ENCODE measurements at places on chromosomes 7 and 10.
A peak's percentile ranks its signal among the peaks of the same experiment; 100 is the strongest.

DNA sequence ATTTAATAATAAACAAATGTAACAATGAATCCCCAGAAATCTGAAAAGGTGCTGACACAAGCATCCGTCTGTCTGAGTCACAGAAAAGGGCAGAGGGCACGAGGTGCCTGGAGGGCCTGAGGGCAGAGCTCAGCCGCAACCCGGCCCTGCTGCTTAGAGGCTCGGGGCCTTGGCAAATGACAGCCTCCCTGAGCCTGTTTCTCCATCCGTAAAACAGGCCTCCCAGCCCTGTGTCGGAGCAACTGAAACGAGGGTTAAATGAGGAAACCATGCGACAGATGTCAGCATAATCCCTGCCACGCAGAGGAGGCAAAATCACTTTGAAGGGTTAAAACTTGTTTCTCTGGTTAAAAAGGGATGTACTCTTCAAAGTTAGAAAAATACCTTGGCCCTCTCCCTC lies 24.9 kb downstream of the NUDT1 start:
- peak; percentile 56 for DNase-seq

DNA sequence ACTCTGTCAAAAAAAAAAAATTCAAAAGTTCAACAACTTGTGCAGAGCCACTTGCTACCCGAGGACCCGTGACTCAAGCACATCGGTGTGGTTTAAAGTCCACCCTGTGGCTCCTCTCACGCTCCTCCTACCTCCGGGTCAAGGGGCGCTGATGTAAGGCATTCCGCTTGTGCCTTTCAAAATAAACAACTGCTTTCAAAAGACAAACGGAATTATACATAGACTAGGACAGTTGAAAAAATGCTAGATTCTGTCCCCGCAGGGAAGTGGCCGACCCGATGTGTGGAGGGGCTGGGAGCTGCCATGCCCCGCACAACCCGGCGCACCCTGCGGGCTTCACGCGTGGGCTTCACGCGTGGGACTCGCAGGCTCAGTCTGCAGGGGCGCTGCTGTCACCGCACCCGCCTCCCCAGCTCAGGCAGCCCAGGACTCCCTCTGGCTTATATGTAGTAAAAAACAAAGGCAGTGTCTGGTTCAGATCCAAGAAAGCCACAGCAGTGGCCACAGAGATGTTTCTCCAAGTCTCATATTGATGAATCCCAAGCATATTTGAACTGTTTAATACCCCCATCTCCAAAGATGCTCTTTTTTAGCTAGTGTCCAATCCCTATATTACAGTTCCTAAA lies 239.7 kb upstream of the INHBA start:
- DNase-seq: no peak

DNA sequence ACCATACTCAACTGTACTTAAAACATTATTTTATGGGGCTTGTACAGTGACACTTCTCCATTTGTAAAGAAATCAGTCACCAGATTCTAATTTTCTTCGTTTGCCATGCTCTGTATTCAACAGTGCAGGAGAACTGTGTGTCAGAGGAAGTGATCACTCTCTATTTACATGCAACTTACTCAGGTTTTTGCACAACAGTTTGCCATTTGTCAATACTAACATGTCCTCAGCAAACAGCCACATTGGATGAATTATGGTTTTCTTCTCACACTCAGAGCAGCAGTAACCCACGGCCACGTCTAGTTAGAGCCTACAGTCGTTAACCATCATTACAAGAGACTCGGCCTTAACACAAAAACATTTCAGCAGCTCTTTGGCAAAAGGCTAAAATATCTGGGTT lies 69.2 kb upstream of the SP4 start:
- DNase-seq: no peak

DNA sequence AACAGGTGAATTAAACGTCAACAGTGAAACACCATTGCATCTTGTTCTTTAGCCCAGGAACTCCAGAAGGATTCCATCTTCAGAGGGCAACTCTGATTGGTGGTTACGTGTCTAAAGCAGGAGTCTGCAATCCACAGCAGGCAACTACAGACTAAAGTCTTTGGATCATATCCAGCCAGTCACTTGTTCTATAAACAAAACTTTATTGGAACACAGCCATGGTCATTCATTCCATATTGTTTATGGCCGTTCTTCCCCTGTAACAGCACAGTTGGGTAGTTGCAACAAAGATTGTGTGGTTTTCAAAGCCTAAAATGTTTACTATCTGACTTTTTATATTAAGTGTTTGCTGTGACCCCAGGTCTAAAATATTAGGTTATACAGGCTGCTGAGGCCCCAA lies 94.7 kb upstream of the IMMP2L start:
- DNase-seq: no peak

DNA sequence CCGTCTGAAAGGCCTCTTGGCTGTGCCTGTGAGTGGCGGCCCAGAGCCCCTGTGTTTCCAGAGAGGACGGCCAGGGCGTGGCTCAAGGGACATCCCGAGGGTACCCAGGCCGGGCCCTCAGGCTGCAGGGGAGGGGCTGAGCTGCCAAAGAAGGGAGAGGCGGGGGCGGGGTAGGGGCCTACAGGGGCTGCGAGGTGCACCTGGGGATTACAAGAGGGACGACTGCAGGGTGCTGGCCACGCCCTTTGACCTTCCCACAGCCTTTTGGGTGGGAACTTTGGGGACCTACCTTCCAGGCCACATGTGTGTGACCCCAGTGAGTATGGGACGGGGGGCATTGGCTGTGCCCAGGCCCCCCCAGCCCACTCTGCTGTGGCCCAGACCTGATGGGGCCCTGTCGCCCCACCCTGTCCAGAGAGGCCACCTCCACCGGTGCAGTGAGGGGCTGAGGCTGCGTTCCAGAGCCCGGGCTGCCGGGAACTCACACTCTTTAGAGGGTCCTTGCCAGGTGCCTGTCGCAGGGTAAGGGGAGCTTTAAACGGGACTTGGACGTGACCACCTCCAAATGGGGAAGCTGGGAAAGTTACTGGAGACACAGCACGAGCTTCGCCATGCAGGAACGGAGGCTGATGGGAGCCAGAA lies 19.0 kb upstream of the NKX6-2 start:
- DNase-seq: no peak

DNA sequence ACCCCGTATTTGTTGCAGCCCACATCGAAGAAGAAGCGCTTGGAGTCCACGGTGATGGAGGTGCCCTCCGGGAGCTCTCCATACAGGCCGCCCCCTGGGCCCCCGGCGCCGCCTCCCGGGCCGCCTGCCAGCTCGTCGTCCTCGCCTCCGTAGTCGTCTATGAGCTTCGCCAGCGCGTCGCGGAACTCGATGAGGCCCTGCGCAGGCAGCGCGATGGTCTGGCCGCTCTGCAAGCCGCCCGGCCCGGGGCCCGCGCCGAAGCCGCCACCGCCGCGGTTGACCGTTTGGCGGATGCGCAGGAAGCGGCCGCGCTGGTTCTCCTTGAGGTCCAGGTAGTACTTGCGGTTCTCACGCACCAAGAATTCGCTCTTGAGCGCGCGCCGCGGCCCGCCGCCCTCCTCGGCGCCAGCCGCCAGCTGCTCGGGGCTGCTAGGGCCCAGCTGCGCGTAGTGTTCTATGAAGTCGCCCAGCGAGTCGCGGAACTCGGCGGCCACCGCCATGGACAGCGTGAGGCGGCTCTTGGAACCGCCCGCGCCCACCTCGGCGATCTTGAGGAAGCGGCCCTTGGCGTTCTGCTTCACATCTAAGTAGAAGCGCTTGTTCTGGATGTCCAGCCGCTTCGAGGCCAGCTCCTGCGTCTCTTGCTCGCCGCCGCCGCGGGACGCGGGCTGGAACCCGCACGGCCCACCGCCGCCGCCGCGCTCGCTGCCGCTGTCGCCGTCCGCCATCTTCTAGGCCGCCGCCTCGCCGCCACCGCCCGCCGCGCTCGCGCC lies 523 bp downstream of the PURB start:
- DNase-seq: peak; percentile 75

DNA sequence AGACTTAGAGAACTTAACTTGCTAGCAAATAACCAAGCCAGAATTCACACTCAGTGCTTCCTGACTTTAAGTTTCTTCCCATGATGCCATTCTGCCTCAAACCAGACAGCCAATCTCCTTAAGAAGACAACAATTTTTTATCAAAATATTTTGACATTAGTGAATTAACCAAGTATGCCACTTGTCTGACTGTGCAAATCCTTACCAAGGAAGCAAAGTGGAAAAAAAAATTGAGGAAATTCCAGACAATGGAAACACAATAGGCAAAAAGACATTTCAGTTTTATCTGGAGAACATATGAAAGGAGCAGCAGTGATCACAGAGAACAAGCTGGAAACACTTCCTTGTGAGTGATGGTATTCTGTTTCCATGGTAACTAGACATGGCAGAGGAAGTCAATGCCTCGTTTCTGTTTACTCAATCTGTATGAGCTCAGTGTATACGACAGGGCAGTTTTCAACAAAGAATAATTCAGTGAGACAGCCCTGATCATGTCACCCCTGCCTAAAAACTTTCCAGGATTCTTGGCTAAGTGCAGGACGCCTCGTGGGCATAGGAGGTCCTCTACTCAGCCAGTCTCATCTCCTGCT lies 114.2 kb downstream of the DYNC1I1 start:
- peak; percentile 19 for DNase-seq

GRCh38 chr10:117694190-117694589 lies 151.6 kb downstream of the EMX2 start:
- DNase-seq: no peak

GRCh38 chr7:111089822-111090426 lies 1.0 kb upstream of the LRRN3 start:
- DNase-seq: peak; percentile 80

DNA sequence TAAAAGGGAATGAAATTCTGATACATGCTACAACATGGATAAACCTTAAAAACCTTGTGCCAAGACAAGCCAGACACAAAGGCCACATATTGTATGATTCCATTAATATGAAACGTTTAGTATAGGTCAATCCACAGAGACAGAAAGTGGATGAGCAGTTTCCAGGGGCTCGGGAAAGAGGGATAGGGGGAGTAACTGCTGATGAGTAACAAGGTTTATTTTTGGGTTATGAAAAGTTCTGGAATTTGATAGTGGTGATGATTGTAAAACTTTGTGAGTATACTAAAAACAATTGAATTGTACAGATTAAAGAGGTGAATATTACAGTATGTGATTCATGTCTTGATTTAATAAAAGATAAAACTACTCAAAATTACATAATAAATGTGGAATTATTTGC lies 19.1 kb upstream of the SLC13A1 start:
- no peak for DNase-seq

DNA sequence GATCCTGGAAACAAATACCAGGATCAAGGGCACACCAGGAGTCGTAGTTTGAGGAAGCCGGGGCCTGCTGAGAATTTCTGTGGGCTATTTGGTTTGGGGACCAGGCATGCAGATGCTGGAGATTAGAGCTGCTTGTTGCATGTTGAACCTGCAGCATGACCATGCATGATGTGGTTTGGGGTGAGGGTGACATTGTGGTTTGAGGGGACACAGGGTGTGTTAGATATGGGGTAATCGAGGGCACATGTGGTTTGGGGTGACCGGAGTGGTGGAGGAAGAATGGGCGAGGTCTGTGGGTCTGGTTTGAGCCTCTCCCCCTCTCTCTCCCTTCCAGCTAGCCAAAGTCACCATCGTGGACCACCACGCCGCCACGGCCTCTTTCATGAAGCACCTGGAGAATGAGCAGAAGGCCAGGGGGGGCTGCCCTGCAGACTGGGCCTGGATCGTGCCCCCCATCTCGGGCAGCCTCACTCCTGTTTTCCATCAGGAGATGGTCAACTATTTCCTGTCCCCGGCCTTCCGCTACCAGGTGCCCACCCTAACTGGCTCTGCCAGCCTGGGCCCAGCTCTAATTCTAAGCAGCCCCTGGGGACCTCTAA lies 10.2 kb downstream of the NOS3 start:
- no peak for DNase-seq

DNA sequence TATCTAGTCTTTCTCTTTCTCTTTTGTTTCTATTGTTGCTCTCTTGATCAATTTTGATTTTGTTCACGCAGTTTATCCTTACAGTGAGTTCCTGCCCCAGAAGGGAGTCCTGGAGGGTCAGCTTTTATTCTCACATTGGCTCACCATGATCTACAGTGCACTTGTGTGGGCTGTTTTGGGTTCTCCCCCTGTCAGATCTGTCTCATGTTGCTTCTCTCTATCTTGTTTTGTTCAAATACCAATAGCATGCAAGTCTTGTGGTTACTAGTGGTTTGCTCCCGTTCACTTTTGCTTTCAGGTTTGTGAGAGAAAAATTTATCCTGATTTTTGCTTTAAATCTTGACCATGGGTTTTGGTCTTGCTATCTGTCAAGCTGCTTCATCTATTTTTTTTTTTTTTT lies 74.3 kb downstream of the PTN start:
- DNase-seq: no peak

GRCh38 chr7:134248196-134248595 lies 68.5 kb downstream of the SLC35B4 start:
- no peak for DNase-seq

- no peak for DNase-seq
Observed at GRCh38 chr10:62239994-62240393, 28.6 kb downstream of the RTKN2 start.

- no peak for DNase-seq
Observed at GRCh38 chr7:142827951-142828500, 26.9 kb upstream of the EPHB6 start.

DNA sequence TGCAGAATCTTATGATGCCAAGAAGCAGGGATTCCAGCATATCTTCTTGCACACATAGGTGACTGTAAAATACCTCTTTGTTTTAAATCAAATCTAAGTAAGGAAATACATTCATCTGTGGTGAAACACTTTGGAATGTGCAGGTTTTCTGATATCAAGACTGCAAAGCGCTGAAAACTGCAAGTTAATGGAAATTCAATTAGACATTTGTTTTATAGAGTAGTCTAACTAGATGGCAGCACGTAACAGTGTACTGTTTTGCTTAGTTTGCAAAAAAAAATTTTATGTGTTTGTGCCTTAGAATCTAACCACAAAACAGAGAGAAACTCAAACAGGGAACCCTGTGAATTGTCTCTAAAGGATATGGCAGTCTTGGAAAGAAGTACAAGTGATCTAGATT lies 259.2 kb downstream of the HDAC9 start:
- no peak for DNase-seq

- no peak for DNase-seq
Observed at GRCh38 chr7:16354573-16354972, 66.8 kb downstream of the CRPPA start.

GRCh38 chr10:86945361-86946212 lies 11.8 kb downstream of the MMRN2 start:
- peak; percentile 66 for DNase-seq

DNA sequence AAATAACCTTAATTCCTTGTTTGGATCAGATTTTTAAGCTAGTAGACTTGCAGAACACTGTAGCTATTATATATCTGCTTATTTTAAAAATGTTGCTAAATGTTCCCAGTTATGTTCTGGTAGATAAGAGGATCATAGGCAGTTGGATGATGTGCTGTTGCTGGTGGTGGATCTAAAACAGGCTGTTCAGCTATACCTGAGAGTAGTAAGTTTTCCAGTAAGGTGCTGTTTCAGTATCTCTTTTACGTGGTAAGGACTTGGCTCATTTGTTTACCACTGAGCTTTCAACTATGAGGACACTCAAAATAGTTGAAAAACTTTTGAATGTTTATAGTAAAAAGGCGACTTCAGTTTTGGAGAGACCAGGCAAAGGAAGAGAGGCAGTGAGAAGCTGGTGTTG lies 180.9 kb downstream of the CDK14 start:
- DNase-seq: no peak

- DNase-seq: peak; percentile 56
Observed at GRCh38 chr7:131250331-131250730, 77.3 kb upstream of the MKLN1 start.
